Activated T-cell treated with anti-CD3 and anti-CD28 coated beads for 48 hours (primary cell): ENCODE measurements at places on chromosomes 4 and X.

GRCh38 chr4:110508827-110509710 is 33.1 kb downstream of the ENPEP start:
- no peak for DNase-seq

GRCh38 chrX:9515973-9516538 is 51.2 kb downstream of the TBL1X start:
- DNase-seq = no peak

GRCh38 chrX:130296743-130297142 is 28.0 kb upstream of the ZNF280C start:
- no peak for DNase-seq

GRCh38 chr4:14641871-14642270 is 360.4 kb upstream of the CPEB2 start:
- no peak for DNase-seq
